NCI-H2081 treated with DMSO at 0.1 percent for 48 hours (cell line): ENCODE measurements at places on chromosomes 4 and X.

DNA sequence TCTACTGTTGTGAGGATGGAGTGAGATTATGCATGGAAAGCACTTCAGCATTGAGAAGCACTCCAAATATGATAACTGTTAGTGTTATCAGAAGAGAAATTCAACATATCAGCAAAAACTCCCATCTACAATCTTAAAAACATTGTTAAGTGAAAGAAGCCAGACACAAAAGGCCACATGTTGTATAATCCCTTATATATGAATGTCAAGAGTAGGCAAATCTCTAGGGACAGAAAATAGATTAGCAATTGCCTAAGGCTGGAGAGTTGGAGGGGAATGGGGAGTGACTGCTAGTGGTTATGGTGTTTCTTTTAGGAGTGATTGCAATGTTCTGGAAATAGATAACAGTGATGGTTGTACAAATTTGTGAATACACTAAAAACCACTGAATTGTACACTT, 122.5 kb upstream of the LNX1 start:
- no peak for DNase-seq

DNA sequence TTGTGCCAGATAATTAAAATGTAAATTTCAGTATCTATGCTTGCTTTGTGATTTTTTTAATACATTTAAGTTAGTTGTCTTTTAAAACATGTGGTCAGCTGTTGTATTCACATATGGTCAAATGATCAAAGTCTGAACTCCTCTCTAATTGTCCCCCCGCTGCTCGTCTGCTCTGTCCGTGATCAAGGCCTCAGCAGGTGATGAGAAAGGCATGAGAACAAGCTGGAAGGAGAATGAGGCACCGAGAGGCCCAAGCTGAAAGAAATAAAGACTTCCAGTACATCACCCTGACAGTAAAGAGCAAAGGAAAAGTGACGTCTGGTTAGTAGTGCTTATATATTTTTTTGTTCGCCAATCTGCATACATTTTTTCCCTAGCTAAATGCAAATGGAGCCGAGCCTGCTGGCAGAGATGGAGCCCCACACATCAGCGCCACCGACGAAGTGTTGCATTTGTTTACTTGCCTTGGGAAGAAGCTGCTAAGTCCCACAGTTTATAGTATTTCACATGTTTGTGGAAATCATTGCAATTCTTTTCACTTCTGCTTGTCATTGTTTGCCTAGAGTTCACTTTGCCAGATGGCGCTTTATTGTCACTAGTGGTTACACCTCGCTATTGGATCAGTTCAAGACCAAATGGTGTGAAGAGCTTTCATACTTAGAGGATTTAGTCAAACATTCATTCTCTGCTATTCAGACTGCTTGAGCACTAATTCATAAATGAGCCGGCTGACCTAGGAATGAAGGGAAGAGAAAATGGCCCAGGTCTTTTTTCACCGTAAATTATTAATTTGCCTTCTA, 181.5 kb downstream of the ZIC3 start:
- no peak for DNase-seq

GRCh38 chr4:83536362-83537272, 709 bp downstream of the GPAT3 start:
- no peak for DNase-seq

DNA sequence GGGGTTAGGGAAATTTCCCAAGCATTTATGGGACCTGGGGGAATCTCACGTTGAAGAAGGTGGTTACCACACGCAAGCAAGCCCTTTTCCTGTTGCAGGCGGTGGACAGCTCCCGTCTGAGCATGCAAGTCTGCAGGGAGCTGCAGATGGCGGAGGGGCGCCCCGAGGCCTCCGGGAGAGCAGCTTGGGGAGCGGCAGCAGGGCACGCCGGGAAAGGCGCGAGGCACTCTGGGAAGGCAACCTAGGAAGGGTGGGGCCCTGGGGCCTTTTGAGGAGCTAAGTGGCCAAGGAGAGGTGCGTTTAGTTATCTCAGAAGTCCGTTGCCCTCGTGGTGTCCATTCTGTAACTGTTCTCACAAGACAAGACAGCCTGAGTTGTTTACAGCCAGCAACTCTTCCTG, 57.0 kb upstream of the SLC25A4 start:
- no peak for DNase-seq

GRCh38 chr4:102687982-102688433, 72.8 kb downstream of the MANBA start:
- no peak for DNase-seq

- DNase-seq: no peak
Measured at GRCh38 chrX:149392921-149393320, 112.2 kb downstream of the IDS start.

- DNase-seq: no peak
Measured at GRCh38 chrX:100643212-100643611, 787 bp upstream of the SRPX2 start.

- DNase-seq: no peak
Measured at GRCh38 chr4:11106190-11106589, 322.5 kb downstream of the HS3ST1 start.

GRCh38 chr4:1628892-1629698, 55.0 kb downstream of the FAM53A start:
- DNase-seq: no peak

DNA sequence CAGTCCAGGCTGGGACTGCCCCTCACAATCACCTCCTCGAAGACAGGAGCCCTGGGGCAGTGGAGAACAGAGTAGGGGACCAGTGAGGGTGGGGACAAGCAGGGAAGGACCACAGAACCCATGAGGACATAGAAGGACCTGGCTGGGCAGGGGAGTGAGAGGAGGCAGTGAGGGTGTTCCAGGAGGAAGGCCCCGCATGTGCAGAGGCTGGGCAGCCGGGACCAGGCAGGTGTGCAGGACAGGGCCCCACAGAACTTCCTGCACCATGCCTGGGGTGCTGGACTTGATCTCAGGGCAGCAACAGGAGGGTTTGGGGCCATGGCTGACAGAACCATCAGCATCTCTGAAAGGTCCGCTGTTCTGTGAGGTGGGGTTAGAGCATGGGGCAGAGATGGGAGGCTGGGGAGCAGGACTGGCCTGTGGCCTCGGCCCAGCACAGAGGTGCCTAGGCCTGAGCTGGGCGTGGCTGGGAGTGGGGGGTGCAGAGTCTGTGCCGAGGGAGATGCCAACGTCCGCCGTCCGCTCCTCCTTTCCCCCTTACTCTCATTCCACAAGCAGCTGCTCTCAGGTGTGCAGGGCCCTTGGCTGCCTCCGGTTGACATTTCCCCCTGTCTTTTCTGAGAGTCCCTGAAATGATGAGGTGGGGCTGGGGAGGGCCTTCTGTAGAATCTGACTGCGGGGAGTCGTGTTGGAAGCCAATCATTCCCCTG, 40.8 kb downstream of the EVC start:
- no peak for DNase-seq

GRCh38 chr4:48558819-48559218, 68.8 kb downstream of the ZAR1 start:
- no peak for DNase-seq

GRCh38 chr4:1976416-1977352, 32.1 kb downstream of the NELFA start:
- no peak for DNase-seq

GRCh38 chr4:82640540-82640939, 78.8 kb upstream of the TMEM150C start:
- no peak for DNase-seq

GRCh38 chr4:74166135-74166534, 8.2 kb downstream of the MTHFD2L start:
- DNase-seq: no peak

- no peak for DNase-seq
Measured at GRCh38 chr4:54581807-54582206, 76.0 kb upstream of the KIT start.

- DNase-seq: no peak
Measured at GRCh38 chr4:89942811-89943210, 48.2 kb downstream of the MMRN1 start.

GRCh38 chr4:25874655-25875054, 11.9 kb upstream of the SEL1L3 start:
- DNase-seq: no peak

GRCh38 chr4:2651998-2652397, 104.1 kb downstream of the TNIP2 start:
- no peak for DNase-seq

DNA sequence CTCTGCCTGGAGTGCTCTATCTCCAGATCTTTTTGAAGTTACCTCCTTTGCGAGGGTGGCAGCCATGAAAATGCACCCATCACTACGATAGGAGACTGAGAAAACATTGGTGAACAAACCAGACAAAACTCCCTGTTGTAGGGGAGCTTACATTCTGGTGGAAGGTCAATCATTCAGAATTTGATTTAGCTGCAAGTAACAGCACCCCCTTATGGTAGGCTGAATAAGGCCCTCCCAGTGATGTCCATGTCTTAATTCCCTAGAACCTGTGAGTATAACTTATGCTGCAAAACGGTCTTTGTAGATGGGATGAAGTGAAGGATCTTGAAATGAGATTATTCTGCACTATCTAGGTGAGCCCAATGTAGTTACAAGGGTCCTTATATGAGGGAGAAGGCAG, 5.6 kb upstream of the TEC start:
- no peak for DNase-seq

DNA sequence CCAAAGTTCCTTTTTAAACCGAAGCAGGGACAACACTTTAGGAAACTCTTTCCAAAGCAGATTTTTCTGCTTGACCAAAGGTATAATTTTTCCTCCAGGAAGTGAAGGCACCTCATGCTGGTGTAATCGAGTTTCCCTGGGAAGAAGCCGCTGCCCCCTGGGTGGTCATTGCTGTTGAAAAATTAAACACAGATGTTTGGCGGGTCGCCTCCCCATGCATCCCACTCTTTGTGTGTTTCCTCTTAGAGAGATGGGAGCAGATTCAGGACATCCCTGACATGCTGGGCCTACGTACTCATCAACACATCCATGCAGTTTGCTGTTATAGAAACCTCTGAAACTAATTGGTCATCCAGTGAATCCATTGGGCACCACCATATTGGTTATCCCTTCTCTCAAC, 179.2 kb upstream of the HCCS start:
- no peak for DNase-seq

DNA sequence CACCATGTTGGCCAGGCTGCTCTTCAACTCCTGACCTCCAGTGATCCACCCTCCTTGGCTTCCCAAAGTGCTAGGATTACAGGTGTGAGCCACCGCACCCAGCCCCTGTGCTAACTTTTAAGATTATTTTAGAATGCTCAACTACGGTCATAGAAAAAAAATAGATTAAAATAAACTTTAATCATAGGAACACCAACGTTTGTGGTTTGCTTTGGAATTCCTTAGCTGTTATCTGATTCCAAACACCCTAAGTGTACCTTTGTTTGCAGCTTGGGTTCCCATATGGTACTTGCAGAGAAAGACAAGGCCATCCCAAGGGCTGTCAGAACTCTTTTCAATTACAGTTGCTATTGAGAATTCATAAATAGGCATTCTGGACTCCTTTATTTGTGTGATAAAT, 90.1 kb upstream of the EFHC2 start:
- DNase-seq: no peak

DNA sequence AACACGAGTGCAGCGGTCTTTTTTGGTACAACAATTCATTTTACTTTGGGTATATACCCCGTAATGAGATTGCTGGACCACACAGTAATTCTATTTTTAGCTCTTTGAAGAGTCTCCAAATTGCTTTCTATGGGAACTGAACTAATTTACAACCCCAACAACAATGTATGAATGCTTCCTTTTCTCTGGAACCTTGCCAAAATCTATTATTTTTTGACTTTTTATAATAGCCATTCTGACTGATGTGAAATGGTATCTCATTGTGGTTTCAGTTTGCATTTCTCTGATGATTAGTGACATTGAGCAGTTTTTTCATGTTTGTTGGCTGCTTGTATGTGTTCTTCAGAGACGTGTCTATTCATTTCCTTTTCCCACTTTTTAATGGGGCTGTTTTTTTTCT, 240.8 kb downstream of the STK32B start:
- DNase-seq: no peak

DNA sequence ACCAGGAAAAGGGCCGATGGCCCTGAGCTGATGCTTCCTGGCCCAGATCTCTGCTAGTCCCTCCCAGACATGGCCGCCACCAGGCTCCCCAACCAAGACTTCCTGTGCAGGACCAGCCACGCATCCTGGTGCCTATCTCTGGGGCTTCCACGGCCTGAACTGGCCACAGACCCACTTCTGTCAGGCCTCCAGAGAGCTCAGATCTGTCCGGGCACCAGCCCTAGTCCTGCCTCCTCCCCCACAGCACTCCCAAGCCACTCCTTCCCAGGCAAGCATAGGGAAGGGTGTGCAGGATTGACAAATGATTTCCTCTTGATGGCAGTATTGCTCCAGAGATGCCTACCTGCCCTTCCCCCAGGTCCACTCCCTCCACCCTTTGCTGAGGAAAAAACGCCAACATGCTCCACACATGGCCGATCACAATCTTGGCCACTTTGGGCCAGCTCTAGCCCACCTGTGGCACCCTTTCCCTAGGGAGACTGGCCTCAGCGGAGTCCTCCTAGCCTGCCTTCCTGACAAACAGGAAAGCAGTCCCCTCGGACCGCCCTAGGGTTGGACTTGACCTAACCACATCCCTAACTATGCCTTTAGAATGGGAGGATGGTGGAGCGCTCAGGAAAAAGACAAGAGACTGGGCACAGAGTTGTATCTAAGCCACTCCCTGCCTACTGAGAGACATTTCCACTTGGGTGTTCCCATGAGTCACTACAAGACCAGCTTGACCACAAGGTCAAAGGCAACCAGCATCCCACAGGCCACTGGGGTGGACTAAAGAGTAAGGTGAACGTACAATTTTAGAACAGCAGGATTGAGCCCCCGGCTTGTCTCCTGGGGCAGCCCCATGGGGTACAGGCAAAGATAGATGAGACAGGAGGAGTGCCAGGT, 277.5 kb upstream of the AGTR2 start:
- no peak for DNase-seq

DNA sequence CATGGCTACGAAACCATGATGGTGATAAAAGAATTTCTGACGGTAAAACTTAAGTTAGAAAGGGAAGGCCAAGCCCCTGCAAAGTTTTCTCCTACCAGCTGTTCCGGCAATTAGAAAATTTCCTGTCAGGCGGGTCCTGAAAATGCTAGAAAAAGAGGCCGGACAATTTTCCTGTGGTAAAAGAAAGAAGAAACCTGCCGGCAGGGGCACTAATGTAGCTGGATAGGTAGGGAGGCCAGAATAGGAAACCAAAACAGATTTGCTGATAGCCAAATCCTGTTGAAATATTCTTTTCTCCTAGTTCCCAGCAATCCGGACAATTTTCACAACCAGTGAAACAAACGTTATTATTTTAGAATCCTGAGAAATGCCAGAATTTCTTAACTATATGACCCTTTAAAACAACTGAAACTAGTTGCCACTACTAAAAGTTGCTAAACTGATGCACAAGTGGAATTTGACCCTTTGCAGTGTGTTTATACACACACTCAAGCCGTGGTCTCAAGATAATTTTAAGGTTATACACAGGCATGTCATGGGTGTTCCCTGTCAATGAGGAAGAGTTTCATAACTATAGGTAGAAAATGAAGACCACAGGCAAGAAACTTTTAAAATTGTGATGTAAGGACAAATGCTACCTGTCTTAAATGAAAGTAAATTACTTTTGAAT, 47.7 kb downstream of the RPS6KA3 start:
- DNase-seq: no peak

- DNase-seq: no peak
Measured at GRCh38 chr4:119932277-119932676, 134.4 kb downstream of the MAD2L1 start.
